ENCODE measurements at places on chromosomes 16 and 17. TPM values are rescaled to one million over a fixed set of nuclear protein-coding genes. Genes with fewer than 3 reads are reported as not detected.

DNA sequence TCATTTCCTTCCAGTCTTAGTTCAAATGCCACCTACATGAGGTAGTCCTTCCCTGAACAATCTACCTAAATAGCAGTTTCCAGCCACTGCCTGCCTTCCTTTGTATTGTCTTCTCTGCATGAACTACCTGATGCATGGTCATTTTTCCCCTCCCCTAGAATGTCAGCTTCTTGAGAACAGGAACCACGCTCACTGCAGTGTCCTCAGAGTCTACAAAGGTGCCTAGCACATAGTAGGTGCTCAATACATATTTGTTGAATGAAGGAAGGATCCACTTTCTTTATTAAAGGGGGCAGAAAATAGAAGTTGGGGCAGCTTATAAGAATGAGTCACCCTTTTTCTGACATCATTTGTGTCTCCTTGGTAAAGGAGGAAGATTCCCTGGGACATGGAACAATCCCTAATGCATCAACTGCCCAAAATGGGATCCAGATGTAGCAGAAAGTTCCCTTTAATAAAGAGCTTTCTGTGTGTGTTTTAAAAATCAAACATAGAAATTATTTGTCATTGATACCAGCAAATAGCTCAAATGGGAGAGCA, 4.4 kb upstream of the CYLD start:
- no peak for DNase-seq

DNA sequence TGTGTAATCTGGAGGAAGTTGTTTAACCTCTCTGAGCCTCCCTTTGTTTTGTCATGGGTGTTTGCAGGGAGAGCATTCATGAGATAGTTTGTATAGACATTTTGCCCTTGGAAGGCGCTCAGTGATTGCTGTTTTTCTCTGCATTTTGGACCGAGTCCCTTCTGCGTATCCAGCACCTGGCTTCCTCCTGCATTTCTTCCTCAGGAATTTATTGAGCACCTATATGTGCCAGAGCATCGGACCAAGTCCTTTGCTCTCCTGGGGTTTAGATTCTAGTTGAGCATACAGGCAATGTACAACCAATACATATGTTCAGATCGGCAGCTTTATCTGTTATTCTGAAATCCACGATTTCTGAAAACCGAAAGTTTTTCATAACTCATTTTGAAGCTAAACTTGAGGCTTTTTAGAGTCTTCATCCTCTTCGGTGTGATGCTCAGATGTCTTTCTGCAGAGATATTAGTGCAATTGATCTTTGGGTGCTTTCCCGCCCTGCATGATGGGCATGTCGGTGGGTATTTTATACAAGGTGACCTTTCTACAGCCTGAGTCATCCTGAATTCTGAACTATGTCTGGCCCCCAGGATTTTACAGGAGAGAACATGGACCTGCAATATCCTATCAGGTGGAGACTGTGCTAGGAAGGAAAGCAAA, 4.1 kb downstream of the IL4R start:
- DNase-seq: no peak

- DNase-seq: no peak
These were observed 14.7 kb downstream of the DRC3 start for GRCh38 chr17:17987187-17987896.

DNA sequence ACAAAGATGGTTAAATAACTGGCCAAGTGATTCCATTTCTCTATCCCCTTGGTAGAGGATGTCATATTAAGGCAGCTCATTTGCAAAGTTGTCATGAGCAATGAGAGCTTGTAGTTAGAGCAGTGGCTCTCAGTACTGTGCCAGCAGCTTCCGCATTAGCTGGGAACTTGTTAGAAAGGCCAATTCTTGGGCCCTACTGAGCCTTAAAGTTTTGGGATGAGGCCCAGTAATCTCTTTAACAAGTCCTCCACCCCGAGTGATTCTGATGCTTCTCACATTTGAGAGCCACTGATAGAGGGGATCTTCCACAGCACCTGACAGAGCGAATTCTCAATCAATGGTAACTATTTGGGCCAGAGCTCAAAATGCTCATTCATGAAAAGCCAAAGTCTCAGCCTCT, 20.2 kb upstream of the CCL1 start:
- DNase-seq: no peak

- DNase-seq: no peak
These were observed 3.5 kb downstream of the SMTNL2 start for GRCh38 chr17:4587803-4588202.

GRCh38 chr16:83592778-83593177, 215.0 kb upstream of the HSBP1 start:
- no peak for DNase-seq

GRCh38 chr17:59368218-59368857, 36.9 kb downstream of the YPEL2 start:
- DNase-seq: no peak

- no peak for DNase-seq
These were observed 572.2 kb upstream of the SOX9 start for GRCh38 chr17:71548540-71549190.

DNA sequence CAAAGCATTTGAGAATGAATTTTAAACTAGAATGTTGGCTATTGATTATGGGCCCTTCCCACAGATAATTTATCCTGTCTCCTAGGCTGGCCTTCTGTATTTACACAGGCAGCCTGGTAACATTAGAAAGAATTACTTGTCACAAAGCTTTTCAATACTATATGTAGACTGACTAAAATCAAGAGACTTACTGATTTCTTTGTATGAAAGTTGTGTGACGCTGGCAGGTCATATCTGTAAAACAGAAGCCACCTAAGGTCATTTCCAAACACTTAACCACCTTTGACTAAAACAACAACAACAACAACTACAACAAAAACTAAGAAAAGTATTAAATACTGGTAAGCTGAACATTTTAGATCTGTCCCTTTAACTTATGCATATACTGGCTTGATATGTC, 329.0 kb upstream of the TBX2 start:
- no peak for DNase-seq

DNA sequence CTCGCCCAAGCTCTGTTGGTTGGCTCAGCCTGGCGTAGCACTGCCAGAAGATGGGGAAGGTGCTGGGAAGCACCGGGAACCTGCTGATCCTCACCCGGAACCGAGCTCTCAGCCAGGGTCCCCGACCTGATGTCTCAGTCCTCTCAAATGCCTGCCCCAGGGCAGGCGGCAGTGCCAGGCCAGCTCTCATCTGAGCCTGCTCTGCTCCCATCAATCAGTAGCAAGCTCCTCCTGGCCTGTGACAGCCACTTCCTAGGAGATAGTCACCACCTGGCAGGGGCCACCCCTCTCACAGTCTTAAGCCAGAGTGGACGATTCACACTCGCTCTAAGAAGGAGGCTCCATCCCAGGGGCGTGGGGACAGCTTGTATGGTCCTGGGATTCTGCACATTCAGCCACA, 62.0 kb downstream of the ENGASE start:
- DNase-seq: no peak

GRCh38 chr17:62163847-62164246, 98.8 kb upstream of the MED13 start:
- DNase-seq: no peak

GRCh38 chr16:70790815-70791214, 10.1 kb downstream of the VAC14 start:
- DNase-seq: no peak

DNA sequence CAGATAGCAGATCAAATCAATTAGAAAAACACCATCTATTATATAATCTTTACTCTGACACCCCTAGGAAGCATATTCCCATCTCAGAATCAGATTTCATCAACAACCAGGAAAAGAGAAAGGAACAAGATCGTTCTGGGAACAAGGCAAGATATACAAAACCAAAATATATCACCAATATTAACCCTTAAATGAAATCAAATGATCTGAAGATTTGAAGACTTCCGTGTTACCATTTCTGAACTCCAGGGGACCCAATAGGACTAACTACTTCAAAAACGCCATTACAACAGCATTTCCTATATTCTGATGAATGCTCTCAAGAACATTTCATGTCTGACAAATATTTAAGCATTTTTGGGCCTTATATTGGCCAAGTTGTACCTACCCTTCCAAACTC, 624.2 kb upstream of the ZFHX3 start:
- no peak for DNase-seq

DNA sequence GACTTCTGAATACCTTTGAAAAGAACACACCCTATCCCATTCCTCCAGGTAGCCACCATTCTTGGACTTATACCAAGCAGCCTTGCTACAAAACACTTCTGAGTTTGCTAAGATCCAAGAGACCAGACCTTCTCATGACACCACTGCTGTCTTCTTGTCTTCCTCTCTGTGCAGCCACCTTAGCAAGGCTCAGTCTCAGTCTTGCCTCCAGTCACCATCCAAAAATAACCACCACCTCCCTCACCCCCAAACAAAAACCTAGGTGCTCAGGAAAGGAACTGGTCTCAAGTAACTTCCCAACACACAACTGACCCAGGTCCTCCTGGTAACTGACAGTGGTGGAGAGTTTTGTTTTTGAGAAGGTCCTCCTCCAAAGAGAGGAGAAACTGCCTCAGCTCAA, 90.9 kb upstream of the CORO6 start:
- peak; percentile 12 for DNase-seq

DNA sequence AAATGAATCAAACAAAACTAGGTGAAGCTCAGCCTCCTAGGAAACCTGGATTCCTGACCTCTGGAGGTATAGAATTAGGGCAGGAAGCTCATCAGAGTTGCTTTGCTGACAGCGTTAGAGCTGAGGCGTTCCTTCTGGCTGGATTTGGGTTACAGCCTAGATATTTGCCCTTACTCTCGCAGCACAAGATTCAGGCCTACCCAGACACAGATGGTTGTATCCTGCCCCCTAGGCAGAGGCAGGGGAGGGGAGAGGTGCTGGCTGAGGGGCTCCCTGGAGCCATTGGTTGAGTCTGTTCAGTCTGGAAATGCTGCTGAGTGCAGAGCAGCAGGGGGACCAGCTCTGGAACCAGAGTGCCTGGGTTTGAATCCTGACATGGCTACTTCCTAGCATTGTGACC, 78.4 kb downstream of the MPRIP start:
- no peak for DNase-seq

GRCh38 chr16:88446736-88447135, 6.3 kb upstream of the ZFPM1 start:
- DNase-seq: no peak

- no peak for DNase-seq
These were observed 122.3 kb downstream of the ZFHX3 start for GRCh38 chr16:72925631-72925979.

DNA sequence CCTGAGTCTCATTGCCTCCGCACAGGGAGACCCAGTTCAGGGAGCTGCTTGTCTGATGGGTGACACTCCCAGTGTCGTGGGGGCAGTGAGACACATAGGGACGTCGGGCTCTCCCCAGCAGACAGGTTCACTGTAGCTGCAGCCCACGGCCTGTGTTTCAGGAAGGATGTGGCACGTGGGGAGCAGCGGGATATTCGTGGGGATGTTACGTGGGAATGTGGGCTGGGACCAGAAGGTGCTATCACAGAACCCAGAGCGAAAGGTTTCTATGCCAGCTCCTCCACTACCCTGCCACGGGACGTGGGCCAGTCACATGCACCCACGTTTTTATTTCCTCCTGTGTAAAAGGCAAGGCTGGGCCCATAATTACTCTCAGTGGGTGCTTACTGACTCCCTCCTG, 16.3 kb downstream of the CACNA1G start:
- no peak for DNase-seq

DNA sequence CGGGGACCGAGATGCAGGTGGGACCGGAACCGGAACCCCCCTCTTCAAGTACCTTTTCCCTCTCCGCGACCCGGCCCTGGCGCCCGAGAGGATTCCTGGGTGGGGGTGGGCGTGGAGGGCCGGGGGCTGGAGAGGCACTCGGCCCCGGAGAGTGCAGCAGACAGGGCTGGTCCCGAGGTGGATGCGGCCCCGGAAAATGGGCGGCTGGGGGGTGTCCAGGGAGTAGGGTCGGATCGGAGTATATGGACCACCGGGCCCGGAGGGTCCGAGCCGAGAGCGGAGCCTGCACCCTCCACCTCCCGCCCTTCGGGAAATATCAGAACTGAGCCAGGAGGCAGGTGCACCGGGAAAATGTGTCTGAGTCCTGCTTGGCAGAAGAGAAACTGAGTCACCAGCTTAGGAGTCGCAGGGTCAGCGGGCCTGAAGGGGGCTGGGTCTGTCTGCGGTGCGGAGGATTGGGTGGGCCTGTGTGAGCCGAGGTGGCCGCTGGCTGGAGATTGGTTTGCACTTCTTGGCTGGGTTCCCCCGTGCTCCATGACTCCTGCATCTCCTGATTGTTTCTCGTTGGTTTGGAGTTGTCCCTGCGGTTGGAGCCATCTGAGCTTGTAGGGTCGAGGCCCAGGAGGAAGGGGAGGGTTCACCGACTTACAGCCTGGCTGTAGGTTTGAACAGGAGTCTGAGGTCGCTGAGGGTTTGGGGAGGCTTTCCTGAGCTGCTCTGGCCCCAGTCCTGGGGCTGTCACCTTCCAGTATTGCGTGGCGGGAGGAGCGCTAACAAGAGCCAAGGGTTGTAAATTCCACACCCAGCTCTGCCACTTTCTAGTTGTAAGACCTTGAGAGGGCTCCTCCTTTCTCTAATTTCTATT, 518 bp downstream of the SH2B1 start:
- DNase-seq: no peak

GRCh38 chr16:85428168-85428898, 184.8 kb upstream of the GSE1 start:
- peak; percentile 21 for DNase-seq

DNA sequence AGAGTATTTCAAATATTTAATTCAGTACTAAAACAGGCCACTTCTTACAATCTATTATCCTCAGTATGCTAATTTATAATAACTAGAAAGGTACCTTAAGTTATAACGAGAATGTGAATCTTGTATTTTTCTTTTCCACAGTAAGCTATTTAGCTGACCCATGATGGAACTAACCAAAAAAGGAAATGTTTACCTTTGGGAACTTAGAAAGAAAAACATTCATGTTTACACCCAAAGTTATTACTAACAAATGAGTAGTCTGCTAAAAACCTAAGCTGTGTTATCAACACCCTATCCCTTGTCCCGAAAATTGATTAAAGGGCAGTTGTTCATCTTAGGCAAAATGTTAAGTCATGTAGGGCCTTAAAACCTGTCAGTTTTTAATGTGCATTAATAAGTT, 8.1 kb downstream of the GNA13 start:
- no peak for DNase-seq

DNA sequence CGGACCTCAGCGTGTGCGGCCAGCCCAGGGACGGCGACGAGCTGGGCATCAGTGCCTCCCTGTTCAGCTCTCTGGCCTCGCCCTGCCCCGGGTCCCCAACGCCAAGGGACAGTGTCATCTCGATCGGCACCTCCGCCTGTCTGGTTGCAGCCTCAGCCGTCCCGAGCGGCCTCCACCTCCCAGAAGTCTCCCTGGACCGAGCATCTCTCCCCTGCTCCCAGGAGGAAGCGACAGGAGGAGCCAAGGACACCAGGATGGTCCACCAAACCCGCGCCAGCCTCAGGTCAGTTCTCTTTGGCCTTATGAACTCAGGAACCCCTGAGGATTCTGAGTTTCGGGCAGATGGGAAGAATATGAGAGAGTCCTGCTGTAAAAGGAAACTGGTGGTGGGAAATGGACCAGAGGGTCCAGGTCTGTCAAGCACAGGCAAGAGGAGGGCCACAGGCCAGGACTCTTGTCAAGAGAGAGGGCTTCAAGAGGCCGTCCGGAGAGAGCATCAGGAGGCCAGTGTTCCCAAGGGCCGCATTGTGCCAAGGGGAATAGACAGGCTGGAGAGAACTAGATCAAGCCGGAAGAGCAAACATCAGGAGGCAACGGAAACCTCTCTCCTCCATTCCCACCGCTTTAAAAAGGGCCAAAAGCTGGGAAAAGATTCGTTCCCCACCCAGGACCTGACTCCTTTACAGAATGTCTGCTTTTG, 825 bp downstream of the HASPIN start:
- no peak for DNase-seq

Gene KRTAP4-3
- not detected for total RNA-seq

Gene SDR42E1
- 4.5 TPM for total RNA-seq

Gene MT1G
- not detected for total RNA-seq

Gene CD19
- 0.27 TPM for total RNA-seq

Gene SLC6A2
- total RNA-seq: not detected

Gene SSTR5
- not detected for total RNA-seq

Gene IRX5
- total RNA-seq: not detected

Gene MYH13
- total RNA-seq: not detected
